ENCODE measurements at places on chromosomes 5 and 9.

- DNase-seq, result no peak
Observed at GRCh38 chr5:115291397-115291796, 5.1 kb downstream of the CCDC112 start.

- DNase-seq, result peak; percentile 92
Observed at GRCh38 chr9:19184144-19184917, 46.2 kb upstream of the DENND4C start.

- DNase-seq, result no peak
Observed at GRCh38 chr5:76782444-76782843, 36.4 kb upstream of the F2RL1 start.

- DNase-seq, result no peak
Observed at GRCh38 chr5:55495216-55495615, 39.5 kb downstream of the PLPP1 start.

GRCh38 chr9:110220809-110221208 lies 12.8 kb upstream of the C9orf152 start:
- no peak for DNase-seq

GRCh38 chr9:134812343-134812673 lies 68.3 kb upstream of the FCN2 start:
- no peak for DNase-seq

- no peak for DNase-seq
Observed at GRCh38 chr5:141873933-141874261, 4.3 kb downstream of the PCDH1 start.

DNA sequence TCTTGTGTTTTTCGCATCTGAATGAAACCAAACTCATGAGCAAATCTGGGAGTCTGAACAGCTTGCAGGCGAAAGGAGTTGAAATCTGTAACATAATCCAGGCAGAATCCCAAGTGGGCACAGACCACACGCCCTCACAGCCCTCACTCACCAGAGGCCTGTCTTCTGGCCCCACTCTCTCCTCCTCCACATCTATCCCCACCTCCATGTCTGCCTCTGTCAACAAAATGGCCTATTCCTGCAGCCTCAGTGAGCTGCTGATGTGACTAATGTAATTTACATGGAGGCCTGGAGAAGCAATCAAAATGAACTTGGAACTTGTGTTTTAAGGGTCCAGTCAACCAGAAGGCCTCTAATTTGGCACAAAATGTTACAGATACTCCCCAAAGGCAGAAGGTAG lies 136.6 kb downstream of the GNA14 start:
- DNase-seq, result no peak

DNA sequence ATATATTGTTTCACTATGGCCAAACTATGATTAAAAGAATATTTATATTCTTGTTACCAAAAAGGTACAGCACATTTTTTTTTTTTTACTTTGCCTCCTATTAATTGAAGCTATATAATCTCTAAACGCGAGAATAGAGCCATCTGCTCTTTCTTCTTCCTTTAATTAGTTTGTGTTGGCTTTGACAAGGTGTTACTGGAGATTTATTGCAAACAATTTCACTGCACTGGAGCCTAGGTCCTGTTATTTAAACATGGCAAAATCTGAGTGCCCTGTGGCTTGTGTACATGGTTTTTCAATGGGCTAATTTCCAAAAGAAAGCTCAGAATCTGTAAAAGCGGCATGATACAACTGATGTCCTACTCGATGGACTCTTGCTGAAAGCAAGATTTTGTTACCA lies 40.8 kb upstream of the GABRG2 start:
- no peak for DNase-seq

- DNase-seq, result peak; percentile 80
Observed at GRCh38 chr9:132235894-132236661, 74.2 kb downstream of the NTNG2 start.

- no peak for DNase-seq
Observed at GRCh38 chr5:124670722-124671184, 75.7 kb downstream of the ZNF608 start.

- DNase-seq, result no peak
Observed at GRCh38 chr5:128491291-128491690, 46.8 kb downstream of the FBN2 start.

DNA sequence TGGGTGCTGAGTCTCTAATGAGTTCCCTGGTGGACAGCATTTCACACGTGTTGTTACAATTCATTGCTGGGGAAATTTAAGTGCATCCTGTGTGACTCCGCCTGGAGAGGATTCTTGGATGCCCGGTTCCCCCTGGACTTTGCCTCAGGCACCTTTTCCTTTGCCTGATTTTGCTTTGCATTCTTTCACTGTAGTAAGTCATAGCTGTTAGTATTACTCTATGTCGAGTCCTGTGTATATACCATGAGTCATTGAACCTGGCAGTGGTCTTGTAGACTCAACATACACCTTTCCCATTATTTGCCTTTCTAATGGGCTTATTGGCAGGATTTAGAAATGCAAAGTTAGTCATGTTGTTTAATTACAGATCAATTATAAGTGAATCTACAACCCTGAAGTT lies 81.9 kb upstream of the DHFR start:
- no peak for DNase-seq

GRCh38 chr5:74763504-74763903 lies 3.4 kb downstream of the GFM2 start:
- no peak for DNase-seq

DNA sequence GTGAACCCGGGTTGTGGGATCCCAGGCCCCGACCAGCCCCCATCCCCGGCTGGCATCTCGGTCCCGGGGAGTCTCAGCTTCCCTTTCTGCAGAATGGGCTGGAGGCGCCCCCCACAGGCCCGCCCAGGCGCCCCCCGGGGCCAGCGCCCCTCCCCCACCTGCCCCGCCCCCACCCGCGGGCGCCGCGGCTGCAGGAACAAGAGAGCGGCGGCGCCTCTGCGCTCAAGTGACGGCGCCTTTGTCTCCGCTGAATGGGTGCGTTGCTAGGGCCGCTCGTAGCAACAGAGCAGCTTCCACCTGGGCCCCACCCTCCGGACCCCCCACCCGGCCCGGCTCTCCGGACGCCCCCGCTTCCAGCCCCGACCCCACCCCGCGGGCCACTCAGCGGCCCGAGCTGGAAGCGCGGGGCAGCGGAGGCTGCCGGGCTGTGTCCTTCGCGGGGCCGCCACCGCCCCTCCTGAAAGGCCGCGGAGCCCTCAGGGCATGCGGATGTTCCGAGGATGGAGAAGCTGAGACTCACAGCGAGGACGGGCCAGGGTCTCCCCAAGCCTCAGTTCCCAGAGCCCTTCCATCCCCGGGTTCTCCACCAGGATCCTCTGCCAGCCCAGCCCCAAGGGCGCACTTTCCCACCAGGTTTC lies 27.5 kb downstream of the ADGRD2 start:
- no peak for DNase-seq

DNA sequence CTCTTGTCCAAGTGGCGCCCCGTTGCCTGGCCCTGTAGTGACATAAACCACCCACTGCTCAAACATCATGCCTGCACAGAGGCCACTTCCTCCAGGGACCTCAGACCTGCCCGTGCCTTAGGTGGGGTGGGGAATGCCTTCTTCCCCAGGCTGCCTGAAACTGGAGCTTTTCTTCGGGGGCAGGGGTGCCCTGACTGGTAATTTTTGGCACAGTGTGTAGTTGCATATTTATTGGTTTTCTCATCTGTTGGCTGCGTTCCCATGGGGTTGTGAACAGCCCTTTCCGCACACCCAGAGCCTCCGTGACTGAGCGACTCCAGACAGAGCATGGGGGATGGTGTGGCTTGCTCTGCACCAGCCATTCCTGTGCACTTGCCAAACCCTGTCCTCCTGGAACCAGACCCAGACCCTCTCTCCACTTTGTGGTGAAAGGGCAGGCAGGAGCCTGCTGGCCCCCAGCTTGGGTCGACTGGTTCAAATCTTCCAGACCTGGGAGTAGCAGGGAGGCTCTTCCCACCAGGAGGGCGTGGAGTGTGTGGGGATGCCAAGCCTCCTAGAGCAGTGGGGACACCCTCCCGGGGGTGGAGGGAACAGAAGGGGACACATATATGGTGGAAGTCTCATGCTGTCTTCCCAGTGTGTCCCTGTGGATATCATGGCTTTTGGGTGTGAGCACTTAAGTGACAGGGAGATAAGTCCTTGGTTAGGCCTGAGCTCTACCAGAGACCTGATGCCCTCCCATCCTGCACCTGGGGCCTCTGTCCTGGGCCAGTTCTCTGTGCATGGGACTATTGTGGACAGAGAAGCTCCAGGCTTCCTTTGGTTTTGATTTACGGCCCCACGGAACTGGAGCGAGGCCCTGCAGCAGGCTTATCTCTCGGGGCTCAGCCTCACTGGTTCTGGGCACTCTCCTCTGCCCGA lies 39.6 kb downstream of the WNK2 start:
- DNase-seq, result no peak

GRCh38 chr5:27191786-27192510 lies 153.6 kb upstream of the CDH9 start:
- no peak for DNase-seq

GRCh38 chr9:92762781-92763708 lies 1.6 kb downstream of the BICD2 start:
- DNase-seq, result no peak

- DNase-seq, result no peak
Observed at GRCh38 chr5:66669862-66670195, 73.6 kb downstream of the MAST4 start.

- peak; percentile 31 for DNase-seq
Observed at GRCh38 chr5:180799902-180800801, 2.5 kb downstream of the MGAT1 start.

- no peak for DNase-seq
Observed at GRCh38 chr5:93598091-93599000, 15.3 kb downstream of the NR2F1 start.

DNA sequence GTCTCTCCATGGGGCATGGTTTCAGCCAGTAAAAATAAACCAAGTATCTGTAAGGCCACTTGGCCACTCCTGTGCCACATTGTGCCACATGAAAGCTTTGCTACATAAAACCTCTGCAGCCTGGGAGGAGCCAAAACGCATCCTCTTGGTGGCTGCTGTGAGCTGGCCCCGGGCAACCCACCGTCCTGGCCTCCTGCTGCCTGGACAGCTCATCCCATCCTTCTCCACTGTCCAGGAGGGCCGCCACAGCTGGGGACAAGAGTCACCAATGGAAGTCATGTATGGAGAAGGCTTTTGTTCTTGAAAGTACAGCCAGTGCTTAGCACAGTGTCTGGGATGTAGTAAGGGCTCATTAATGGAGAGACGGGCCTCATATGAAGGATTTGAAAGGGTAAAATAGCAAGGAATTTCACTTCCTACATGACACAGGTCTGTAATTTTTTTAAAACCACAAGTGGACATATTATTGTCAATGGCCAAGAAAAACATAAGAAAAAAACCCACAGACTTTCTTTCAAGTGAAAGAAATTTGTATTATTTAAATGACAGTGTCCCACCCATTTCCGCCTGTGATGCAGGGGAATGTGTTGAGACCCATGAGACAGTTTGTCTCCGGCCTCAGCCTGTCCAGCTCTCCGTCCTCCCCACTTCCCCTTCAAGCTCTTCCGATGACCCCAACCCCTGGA lies 6.6 kb downstream of the PTGES start:
- DNase-seq, result no peak

DNA sequence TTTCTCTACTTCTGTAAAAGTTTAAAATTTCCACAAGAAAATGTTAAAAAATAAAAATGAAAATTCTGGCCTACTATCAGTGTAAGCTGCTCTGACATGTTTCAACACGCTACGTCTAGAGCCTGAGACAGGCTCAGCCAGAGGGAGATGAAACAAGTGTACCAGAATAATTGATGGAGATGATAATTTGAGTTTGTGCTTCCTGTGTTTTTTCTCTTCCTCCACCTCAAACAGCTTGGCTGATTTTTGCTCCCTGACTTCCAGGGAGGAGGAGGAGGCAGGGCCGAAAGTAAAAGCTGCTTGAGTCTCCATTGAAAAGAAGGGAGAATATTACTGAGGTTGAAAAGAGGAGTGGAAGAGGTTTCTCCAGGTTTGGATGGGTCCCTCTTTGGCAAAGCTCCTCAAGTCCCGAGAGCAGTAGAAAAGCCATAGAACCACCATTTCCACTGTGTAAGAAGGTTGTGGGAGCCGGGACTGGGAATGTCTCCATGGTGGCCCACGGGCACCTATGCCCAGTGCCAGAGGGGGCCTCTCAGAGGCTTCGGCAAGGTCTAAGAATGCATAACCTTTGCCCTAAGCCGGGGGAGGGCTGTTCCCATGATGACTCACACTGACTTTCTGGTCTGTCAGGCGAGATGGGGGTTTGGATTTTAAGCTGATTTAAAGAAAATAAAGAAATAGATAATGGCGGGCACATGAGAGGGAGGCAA lies 95.1 kb downstream of the HRH2 start:
- DNase-seq, result no peak

GRCh38 chr5:1251678-1252580 lies 26.7 kb downstream of the SLC6A18 start:
- no peak for DNase-seq

DNA sequence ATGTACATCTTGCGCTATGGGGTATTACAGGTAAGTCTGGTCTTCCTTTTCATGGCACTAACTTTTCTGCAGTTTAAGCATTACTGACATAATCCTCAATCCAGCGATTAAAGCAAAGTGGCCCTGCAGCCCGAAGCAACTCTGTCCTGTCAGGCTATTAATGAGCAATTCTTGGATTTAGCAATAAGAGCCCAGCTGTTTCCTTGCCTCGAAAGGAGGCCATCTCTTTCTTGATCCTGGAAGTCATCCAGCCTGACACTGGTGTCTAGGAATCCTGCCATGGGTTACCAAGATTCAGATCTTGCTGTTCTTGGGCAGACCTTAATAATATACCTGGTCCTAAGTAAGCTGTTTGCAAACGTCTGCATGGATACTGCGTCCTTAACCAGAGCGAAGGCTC lies 102.0 kb downstream of the RFK start:
- no peak for DNase-seq

DNA sequence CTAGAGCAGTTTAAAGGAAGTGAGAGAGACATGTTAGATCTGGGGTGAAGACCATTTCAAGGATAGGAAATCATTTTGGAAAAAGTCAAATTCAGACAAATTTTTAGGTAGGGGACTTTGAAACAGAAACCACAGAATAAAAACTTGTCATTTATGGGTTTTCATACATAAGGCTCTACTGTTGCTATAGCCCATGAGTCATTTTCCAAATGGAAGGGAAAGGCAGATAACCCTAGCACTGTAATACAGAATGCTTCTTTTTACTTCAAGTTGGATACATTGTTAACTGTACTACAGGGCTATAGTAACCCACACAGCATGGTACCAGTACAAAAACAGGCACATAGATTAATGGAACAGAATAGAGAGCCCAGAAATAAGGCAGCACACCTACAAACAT lies 455.4 kb downstream of the EBF1 start:
- DNase-seq, result no peak
